Central memory CD4-positive, alpha-beta T cell (primary cell): ENCODE measurements at places on chromosomes 5 and 9.
A peak's percentile ranks its signal among the peaks of the same experiment; 100 is the strongest.

DNA sequence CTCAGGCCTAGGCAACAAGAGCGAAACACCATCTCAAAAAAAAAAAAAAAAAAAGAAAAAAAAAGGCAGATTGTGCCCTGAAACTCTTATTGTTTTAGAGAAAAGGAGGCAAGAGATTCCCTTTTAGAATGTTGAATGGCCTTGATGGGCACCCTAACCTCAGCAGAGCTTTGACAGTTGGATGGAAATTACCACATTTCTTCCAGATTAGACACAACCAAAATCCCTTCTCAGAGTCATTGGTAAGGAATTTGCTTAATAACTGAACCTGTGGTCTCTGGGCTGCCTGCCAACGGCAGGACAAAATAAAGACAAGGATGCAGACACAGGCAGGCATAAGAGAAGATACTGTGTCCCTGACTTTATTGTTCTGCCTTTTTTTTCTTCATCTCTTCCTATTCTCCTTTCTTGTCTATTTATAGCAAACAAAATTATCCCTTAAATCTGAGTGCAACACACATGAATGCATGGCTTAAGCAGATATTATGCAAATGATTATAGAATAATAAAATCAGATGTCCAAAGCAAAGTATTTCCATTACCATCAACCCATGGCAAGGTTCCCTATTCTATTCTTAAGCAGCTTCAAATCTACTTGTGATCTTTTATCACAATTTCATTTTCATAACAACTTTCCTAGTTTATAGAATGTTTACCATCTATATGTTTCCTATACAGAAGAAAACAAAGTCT lies 37.3 kb upstream of the TRIO start:
- DNase-seq, result no peak

DNA sequence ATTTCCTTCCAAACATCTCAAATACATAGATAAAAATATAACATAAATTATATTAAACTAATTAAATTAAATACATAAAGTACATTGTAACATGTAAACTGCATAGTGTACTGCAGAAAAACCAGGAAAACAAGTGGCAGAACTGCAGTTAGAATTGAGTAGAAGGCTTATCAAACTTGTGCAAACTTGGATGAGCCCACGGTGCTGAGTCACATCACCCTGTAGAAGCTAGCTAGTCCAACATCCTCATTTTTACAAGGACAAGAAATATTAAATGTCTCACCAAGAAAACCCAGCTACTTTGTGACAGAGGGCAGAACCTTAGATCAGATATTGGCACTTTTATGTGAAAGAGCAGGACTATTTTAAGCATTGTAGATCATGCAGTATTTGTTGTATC lies 807.9 kb upstream of the NUDT12 start:
- DNase-seq, result no peak

- DNase-seq, result no peak
Measured at GRCh38 chr5:158070859-158071258, 211.9 kb upstream of the CLINT1 start.

- no peak for DNase-seq
Measured at GRCh38 chr9:109880276-109881169, 100.5 kb downstream of the PALM2AKAP2 start.

- no peak for DNase-seq
Measured at GRCh38 chr5:19928562-19929421, 59.2 kb downstream of the CDH18 start.

DNA sequence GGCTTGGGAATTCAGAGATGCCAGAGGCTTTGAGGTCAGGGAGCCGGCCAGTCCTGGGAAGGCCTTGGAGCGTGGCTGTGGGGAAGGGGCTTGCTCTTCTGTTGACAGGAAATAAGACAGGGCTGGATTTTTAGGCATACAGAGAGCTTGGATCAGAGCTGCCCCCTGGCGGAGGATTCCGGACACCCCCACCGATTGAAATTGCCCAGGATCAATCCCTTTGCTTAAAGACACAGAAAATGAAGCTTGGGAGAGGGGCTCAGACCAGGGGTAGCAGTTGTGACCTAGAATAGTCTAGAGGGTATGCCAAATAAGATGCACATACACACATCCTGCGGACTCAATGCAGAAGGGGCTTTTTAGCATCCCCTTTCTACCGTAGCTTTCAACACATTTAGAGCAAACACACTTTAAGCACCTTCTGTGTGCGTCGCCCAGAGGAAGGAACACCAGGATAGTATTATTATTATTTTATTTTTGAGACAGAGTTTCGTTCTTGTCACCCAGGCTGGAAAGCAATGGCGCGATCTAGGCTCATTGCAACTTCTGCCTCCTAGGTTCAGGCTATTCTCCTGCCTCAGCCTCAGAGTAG lies 1.7 kb upstream of the NTMT1 start:
- peak; percentile 63 for DNase-seq

DNA sequence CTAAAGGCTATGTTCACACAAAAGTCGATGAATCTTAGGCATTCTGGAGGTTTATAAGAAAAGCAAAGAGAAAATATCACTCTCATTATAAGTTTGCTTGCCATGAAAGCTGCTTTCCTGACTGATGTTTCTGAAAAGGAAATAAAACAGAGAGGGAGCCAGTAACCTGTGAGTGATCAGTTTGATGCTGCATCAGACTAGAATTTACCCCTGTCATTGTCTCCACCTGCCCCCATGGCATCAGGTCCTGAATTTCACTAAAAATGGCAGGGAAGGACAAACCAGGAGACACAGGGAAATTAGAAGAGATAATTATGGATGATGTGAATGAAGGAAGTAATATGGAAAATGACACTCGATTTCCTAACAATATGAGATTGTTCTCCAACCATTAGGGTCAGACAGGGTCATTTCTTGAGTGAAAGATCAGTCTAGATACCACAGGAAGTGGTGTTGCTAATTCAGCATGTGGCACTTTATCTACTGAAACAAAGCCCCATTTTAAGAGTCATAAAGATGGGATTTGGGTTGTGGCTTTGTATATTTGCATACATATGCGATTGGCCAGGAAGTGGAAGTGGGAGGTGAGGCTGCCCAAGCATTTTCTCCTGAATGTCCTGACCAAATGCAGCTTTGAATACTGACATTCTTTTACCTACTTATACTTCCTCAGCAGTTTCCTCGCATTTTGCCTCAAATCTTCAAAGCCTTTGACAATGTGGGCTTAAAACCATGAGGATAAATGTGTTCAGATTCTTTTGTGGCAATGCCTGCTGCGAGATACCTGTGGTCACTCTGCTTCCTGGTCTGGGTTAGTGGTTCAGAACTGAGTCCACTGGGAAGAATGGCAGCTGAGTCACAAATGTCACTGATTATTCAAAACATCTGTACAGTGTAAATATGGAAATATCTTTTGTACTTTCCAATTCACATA lies 29.7 kb downstream of the MEGF10 start:
- no peak for DNase-seq

DNA sequence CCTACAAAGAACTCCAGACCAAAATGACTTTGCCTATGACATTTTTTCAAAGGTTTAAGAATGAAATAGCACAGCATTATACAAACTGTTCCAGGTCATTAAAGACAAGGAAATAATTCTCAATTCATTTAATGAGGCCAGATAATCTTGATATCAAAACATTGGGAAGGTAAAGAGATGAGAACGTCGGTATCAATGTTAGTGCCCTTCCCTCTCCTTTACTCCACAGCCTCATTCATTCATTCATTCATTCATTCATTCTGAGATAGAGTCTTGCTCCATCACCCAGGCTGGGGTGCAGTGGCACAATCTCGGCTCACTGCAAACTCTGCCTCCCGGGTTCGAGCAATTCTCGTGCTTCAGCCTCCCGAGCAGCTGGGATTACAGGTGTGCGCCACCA lies 64.0 kb downstream of the NACC2 start:
- DNase-seq, result no peak

- DNase-seq, result no peak
Measured at GRCh38 chr5:38582293-38582974, 26.0 kb upstream of the LIFR start.

DNA sequence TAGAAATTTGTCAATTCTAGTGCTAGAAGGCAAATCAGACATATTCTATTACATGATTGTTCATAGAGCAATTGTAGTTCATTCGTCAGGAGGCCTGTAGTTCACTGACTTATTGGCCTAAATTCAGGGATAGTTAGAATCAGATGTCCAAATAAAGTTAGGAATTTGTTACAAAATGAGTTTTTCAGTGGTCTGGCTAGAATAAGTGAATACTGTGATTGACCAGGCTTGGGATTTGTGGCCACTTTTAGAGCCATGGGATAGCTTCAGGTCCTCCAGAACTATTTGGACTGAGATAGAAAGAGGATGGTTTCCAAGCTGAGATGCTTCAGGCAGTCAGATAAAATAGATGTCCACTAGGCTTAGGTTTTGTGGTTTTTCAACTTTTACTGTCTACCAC lies 199.1 kb upstream of the MPDZ start:
- no peak for DNase-seq

- DNase-seq, result peak; percentile 61
Measured at GRCh38 chr5:175696139-175696854, 38.4 kb downstream of the HRH2 start.

- DNase-seq, result no peak
Measured at GRCh38 chr9:110351009-110351467, 13.4 kb upstream of the TXNDC8 start.

DNA sequence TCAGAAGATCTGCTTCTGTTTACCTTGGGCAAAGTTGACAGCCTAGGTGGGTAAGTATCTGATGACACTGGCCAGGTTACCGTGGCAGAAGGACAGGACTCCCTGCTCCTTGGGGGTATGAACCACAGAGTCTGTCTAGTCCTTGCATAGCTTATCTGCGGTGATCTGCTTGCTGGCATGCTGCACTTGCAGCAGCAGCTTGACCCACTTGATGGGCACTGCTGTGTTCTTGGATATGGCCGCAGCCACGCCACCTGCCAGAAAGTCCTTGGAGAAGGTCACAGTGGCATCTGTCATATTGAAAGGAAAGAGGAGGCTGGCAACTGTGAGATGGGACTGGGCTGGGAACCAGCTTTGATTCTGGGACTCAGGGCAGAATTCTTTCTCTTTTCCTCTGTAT lies 35.9 kb upstream of the POC5 start:
- DNase-seq, result no peak

- no peak for DNase-seq
Measured at GRCh38 chr9:94281101-94281500, 22.0 kb downstream of the ZNF169 start.

DNA sequence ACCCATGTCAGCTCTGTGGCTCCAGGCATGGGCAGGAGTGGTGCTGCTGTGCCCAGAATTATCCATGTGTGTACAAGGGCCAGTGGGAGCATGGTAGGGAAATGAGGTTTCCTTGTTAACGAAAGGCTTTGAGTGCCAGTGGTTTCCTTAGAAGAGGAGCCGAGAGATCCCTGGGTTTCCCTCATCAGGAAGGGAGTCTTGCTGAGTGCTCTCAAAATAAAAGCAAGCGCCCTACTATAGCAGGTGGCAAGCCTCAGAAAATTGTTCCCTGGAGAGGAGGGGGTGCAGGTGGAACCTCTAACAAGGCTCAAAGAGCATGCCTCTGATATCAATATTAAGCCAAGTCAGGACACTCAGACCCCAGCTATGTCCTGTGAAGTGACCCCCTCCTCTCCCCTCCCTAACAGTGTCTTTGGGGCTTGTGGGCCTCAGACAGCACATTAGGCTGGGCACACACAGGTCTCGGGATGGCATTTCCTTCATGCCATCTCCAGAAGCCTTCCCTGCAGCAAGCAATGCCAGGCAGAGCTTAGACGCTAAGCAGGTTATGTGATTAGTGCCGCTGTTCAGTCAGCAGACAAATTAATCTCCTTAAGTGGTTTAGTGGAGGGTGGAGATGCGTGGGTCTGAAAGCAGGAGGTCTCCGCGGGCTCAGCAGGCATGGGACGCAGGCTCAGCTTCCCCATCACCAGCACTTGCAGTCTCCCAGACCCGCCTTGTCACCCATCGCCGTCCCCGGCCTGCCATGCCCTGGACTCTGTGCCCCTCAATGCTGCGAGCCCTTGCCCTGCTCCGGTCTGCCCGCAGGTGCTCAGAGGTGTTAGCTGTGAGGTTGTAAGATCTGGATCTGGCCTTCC lies 60.0 kb upstream of the RARS1 start:
- DNase-seq, result no peak

GRCh38 chr5:21125238-21125983 lies 1137.4 kb upstream of the CDH18 start:
- no peak for DNase-seq

- no peak for DNase-seq
Measured at GRCh38 chr5:62720031-62720441, 141.4 kb downstream of the LRRC70 start.

- no peak for DNase-seq
Measured at GRCh38 chr9:99326112-99326916, 104.2 kb downstream of the SEC61B start.

DNA sequence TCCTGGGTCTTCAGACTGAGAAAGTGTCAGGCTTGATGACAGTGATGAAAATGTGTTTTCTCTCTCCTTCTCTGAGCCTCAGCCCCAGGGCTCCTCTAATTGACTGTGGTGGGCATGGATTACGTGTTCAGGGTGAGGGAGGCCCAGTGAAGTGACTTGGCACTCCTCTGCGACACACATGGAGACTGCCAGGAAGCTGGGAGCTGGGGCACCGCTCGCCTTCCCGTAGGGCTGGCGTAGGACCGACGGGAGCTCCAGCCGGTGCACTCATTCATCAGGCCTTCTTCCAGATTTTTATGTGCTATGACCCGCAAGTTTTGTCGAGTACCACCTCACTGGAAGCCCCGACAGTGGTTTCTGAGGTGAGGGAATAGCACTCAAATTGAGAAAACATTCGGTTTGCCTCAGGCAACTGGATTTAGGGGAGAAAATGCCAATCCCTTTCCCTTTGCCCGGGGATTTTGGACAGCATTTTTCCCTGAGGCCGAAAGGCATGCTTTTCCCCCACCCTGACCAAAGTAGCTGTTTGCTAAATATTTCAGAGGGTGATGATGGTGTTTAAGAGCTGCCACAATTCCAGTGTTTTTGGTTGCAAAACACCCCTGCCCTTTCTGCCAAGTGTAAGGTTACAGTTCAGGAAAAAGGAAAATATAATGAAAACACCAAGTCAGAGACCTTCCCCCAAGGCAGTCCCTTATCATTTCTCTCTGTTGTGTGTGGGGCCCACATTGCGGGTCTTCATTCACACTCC lies 83.7 kb downstream of the PCSK5 start:
- no peak for DNase-seq

DNA sequence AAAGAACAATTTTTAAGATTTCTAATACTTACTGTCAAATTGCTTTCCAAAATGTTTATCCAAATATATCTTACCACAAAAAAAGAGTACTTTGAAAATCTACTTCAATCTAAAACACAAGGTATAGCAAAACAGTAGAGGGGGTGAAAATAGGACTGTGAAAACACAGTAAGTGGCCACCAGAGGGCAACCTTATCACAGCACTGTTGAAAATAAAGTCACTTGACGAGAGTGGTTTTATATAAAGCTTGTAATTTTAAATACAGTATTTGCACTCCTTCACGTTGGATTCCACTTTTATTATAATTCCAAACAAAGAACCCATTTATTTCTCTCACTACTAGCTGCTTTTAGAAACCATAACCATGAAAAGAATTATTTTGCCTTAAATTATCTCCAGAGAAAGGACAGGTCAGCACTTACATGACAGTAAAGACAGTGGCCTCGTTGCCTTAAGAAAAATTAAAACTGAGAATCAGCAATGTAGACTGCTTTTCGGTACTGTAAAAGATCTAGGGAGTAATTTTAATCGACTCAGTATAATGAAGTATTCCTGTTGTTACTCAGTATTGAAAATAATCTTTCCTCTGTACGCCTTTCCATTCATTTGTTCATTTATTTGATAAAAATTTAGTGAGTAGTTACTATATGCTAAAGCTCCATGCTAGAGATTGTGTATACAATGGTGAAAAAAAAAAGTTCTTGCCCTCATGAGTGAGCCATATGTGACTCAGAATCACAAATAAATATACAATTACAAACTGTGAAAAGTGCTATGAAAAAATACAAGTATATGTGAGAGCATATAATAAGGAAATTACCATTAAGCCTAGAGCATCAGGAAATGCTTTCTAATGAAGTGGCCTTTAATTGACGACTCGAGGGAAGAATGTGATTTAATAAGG lies 40.0 kb upstream of the CDK5RAP2 start:
- peak; percentile 39 for DNase-seq
